ENCODE measurements at places on chromosomes 4 and X. TPM values are rescaled to one million over a fixed set of nuclear protein-coding genes. Genes with fewer than 3 reads are reported as not detected.

DNA sequence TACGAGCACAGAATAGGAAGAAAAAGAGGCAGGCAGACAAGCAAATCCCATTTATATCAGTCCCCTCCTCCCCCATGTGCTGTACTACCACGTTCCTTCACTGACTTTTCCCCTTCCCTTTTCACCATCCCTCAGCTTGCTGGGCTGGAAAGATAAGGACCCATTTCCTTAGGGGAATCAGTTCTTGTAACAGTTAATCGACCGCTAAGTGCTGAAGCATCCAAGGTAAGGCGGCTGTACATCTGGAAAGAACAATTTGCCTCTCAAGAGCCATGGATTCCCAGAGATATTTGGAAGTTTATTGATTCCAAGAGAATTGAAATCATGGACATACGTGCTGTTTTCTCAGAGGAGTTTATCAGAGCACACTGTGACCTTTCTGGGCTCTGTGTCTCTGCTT, 1688.0 kb downstream of the STIM2 start:
- no peak for DNase-seq

DNA sequence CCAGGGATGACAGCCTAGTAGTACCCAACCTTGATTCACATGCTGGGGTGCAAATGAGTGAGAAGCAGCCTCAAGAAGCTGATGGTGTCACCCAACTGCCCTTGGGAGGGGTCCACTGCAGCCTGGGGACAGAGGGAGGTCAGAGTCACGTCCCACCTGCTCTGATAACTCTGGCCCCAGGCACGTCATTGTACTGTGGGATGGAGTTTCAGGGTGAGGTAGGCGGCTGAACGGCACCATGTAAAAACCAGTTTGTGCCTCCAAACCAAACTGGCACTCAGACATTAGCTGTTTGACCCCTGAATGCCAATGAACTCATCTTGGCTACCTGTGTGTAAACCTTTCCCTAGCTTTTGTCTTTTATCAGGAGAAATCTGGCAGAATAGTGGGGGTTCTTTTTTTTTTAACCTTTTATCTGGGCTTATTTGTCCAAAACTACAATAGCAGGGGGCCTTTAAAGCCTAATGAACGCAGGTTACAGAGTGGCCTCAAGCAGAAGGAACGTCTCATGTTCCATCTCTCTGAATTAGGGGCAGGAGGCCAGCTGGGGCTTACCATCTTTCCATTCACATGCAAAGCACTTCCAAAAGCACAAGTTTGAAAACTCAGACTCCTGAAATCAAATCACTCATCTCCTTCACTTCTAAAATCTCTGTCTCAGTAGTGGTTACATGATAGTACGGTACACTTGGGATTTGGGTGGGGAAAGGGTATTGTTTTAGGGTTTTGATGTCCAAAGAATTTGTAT, 89.4 kb downstream of the IRF2 start:
- DNase-seq, result no peak

The RNF113A gene
- 17.5 TPM for total RNA-seq

DNA sequence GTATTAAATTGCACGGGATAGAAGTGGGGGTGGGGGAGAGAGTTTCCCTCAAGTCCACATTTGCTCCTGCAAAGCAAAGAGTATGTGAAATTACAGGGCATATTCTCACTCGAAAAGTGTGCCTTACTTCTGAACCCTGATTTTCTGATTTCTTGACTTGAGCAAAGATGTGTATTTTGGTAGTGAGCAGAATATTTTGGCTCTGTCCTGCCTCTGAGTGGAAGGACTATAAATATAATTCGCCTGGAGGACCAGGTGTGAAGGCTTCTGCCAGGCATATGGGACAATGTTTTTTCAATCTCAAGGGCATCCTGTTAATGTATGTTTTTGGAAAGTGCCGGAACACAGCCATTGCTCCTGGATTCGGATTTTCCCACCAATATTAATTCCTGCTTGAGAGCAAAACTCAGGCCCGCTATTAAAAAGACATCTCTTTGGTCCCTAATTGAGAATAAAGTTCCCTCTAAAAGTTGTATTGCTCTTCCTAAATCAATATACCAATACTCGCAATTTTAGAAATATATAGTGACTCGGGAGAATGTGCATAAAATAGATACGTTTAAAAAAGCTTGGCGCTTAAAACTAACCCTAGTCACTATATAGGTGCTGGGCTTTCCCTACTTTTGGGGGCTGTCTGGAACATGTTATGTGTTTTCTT, 15.3 kb upstream of the PITX2 start:
- no peak for DNase-seq

The PCDH11X gene
- total RNA-seq, result 108 TPM

DNA sequence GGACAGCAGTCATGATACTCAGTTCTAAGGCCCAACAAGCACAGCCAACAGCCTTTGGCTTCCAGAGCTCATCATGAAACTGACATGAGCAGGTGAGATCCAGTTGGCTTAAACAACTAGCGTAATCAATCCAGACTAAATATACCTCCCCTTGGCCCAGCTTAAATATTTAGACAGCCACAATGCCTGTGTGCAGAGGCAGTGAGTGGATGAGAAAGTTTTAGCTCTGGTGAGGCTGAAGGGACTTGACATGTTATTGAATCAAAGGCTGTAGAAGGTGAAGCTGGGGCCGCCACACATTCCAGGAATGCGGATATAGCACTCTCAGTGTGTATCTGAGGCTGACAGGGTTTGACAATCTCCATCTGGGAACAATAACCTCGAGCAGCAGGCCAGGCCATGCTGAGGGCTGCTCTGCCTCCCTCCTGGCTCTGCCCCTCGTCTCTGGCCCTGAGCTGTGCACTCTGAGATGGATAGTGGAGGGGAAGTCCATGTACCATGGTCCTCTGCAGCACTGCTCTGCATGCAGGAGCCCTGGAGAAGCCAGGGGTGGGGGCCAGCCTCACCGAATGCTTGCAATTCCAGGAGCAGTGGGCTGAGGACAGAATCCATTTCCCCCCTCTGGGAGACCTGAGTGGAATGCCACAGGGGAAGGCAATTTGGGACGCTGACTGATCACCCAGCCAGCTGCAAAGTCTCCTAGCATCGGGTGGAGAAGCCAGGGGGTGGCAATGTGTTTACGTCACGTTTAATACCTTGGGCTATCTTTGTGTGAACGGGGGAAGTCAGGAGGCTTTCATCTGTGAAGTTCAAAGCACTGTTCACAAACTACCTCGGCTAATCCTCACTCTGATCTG, 37.3 kb upstream of the RASL11B start:
- no peak for DNase-seq
